Stimulated activated CD4-positive, alpha-beta T cell treated with anti-CD3 and anti-CD28 coated beads, Interleukin-1b, Interleukin-23, amount 100 ng/mL, for 24 hours (primary cell): ENCODE measurements at places on chromosomes 5 and 9.
A peak's percentile ranks its signal among the peaks of the same experiment; 100 is the strongest.

DNA sequence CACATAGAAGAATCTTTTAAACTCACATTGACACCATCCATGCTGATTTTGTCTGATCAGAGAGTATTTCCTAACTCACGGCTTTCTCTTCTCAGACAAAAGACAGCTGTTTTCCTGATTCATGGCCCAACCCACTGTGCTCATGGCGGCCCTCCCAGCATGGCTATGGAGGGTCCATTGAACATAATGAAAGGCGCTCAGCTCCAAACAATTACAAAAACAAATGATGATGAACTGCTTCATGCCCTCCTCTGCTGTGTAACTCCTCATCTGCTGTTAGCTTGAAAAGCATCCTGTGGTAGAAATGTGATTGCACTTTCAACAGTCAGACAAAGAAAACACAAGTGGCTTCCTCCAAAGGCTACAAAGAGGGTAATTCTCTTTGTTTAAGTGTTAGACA, 673.8 kb downstream of the PRELID2 start:
- no peak for DNase-seq

- no peak for DNase-seq
Measured at GRCh38 chr9:130036099-130036498, 6.9 kb downstream of the FNBP1 start.

DNA sequence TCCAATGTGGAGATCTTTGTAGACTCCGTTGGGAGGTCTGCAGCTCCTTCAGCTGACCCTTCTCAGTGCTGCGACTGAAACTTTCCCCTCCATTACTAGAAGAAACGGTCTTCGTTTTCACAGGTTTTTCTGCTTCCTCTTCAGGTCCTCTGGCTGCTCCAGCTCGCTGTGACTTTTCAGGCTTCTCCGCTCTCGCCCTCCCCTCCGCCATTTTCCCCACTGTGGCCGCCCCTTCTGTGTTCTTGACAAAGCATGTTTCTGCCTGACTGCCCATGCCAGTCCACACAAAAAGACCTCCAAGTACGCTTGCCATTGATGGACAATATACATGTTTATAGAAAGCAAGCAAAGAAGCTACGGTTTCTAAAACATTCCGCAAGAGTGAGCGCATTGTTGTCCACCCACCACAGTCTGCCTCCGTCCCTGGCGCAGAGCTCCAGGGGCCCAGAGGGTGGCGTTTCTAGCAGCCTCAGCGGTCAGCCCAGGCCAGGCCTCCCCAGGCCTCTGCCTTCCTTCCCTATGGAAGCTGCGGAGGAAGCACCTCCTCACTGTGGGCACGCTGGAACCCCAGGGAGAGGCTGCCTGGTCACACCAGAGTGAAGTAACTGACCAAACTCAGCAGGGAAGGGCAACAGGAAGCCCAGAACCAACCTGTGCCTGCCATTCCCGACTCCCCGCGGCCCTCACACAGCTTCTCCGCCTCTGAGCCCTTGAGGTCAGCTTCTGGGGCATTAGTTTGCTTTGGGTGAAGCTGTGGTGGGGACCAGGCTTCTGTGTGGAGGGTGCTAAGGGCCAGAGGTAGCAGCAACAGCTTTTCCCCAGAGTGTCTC, 19.9 kb upstream of the S1PR3 start:
- no peak for DNase-seq

- no peak for DNase-seq
Measured at GRCh38 chr5:68257210-68257609, 41.7 kb downstream of the PIK3R1 start.

DNA sequence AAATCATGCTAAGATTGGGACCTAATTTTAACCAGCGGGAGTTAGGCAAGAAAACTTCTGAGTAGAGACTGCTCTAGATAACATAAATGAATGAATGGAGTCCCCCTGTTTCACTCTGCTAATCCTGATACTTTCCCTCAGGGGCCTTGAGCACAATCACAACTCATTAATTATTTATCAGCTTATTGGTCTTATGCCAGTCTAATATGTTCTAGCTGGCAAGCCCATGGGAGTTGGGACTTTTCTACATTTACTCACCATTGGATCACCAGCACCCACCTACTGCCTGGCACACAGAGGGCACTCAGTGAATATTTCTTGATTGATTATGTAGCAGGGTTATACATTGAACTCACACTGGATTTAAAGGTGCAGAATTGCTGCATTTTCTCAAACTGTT, 13.5 kb upstream of the TMED7 start:
- no peak for DNase-seq

GRCh38 chr9:120787933-120788332, 5.3 kb downstream of the FBXW2 start:
- DNase-seq: no peak

GRCh38 chr5:74113196-74113540, 487.2 kb downstream of the ARHGEF28 start:
- no peak for DNase-seq

GRCh38 chr5:95317687-95318086, 32.8 kb upstream of the MCTP1 start:
- DNase-seq: no peak

DNA sequence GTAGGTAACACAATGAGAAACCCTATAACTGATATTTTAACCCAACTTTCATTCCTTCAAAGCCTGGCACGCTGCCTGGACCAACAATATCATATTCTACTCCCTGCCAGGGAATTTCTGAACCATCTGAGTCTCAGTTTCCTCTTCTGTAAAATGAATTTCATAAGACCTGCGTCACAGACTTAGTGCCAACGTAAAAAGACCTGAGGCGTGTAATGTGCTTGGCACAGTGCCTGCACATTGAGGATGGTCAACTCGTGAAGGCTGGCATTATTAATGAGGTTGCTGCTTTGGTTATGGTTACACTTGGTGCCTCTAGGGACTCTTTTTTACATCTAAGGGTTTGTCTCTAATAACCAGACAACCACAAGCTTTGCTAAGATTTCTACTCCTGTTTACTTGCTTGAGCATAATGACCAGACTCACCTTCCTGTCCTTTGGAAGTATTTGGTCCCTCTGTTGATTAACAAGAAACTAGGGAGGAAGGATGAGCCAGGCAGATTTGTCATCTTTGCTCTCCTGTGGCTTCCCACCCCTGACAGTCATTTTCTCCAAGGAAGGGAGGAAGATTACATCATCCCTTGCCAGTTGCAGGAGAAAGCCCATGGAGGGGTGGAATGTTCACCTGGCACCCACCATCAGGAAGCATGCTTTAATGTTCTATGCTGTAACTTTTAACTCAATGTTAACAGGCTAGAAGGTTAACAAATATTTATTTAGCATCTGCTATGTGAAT, 79.0 kb downstream of the PAPPA start:
- DNase-seq: no peak

- no peak for DNase-seq
Measured at GRCh38 chr5:82815871-82816270, 261.3 kb downstream of the TMEM167A start.

DNA sequence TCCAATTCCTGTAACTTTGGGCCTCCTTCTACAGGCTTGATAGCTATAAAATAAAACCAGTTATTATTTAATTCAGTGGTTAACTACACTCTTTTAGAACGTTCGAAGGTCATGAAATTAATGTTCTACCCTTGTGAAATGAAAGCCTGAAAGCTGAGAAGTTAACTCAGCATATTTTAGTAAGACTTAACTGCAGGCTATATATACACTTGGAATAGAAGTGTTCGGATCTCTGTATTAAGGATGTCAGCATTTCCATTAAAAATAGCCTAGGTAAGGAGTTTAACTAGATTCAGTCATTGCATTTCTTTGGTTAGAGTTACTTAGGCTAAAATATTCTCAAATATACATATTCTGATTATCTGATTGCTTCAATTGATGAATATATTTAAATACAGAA, 229.2 kb downstream of the MRPS30 start:
- no peak for DNase-seq

DNA sequence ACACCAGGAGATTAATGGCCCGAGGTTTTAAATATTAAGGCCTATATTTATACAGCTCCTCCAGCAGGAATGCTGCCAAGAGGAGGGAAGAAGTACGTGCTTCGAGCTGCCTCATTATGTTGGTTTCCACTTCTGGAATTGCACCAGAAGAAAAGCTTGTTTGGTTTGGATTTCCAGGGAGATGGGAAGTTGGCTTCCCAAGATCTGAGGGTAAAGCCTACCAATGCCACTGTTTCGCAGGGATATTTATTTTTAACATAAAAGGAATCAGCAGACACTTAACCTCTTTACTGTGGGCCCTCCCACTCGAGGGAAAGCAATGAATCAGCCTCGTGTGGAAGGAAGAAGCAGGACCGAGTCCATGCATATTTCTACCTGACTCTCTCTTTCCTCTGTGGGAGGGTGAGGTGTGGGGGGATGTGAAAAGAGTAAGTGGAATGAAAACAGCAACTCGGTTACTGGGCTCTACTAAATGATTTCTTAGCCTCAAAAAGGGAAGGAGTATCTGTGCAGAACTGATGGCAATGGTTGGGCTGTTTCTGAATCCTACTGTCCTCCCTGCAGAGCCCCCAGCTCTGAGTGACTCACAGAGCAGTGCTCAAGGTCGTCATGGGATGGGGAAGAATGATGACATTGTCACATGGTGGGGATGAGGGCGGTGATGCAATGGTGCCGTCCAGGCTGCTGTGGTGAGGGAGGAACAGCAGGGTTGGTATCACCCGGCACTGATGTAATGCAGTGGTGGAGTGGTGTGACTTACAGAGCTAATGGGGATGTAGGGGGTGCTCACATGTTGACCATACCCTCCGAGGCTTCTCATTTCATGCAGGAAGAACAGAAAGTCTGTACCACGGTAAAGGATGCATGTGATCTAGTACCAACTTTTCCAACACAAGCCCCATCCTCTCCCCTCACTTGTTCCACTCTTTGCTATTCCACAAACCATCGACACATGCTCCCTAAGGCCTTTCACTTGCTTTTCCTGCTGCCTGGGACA, 215.0 kb upstream of the PANK3 start:
- no peak for DNase-seq

- no peak for DNase-seq
Measured at GRCh38 chr5:150582241-150583109, 58.0 kb upstream of the SYNPO start.

DNA sequence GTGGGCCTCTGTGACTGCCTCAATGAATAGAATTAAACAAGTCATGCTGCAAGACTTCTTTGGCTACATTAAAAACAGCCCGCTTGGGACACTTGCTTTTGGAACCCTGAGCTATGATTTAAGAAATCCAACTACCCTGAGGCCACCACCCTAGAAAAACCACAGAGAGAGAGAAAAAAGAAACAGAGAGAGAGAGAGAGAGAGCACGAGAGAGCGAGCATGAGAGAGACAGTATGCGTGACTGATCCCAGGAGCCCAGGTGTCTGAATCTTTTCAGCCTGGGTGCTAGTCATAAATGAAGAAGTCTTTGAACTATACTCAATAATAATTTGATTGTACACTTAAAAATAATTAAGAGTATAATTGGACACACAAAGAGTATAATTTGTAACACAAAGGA, 123.1 kb upstream of the FREM1 start:
- DNase-seq: no peak

DNA sequence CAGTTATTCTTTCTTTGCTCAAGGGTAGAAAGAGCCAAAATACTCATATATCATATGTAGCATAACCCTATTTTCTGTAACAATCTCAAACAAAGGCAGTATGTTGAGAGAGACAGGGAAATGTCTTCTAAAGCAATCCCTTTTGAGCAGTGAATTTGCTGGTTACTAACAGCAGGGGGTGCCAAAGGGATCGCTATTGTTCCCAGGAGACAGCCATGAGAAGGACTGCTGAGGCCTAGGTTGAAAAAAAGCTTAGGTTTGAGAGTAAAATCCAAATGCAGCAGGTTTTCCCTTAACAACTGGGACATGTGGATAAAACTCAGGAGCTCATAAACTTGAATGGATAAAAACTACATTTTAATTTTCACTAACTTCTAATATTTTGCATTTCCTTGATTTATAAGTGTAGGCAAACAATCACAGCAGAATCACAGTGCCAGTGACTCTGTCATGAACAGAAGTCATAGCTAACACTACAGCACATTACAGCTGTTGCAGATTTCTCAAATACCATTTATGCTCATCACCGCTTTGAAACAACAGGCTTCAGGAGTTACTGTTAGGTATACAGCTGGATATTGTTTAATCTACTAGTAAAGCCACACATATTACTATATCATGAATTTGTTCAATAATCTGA, 148.4 kb downstream of the MAPKAP1 start:
- peak; percentile 13 for DNase-seq

DNA sequence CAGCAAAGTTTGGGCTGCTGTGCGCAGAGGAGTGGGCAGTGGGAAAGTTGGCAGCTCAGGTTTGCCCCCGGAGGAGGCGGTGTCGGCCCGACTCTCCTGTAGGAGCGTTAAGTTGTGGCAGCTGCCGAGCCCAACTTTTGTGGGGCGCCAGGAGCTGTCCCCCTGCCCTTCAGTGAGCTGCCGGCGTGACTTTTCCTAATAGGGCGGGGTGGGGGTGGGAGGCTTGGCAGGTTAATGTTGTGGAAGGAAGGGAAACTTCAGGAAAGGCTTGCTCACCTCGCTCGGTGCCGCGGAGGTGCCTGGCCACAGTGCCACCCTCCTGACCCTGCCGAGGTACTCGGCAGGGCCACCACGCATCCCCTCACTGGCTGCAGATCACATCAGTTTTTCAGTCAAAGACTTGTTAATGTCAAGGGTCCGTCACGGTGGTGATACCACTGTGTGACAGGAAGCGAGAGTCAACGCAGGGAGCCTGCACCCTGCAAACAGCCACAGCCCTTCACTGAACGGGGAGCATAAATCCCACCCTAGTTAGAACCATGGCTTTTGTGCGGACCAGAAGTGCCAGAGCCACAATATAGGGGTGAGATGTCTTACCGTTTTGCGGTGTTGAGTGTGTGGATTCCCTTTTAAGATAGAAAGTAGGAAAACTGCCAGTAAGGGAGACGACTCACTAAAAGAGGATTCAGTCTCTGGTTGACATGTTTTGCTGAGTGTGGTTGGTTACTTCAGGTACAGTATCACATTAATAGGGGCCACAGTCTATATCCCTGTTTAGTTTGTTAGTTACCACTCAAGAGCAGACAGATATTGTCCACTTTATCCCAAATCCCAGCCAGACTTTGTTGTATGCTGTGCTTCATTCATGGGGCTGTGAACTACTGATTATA, 796 bp downstream of the LNPEP start:
- peak; percentile 33 for DNase-seq

GRCh38 chr9:137077010-137077747, at the start of gene UAP1L1:
TSS of gene UAP1L1 (plus strand) at chr9:137077517. CDS start at chr9:137077533, 16 bp downstream.
- no peak for DNase-seq

GRCh38 chr5:119250946-119251901, 104.6 kb upstream of the TNFAIP8 start:
- no peak for DNase-seq

DNA sequence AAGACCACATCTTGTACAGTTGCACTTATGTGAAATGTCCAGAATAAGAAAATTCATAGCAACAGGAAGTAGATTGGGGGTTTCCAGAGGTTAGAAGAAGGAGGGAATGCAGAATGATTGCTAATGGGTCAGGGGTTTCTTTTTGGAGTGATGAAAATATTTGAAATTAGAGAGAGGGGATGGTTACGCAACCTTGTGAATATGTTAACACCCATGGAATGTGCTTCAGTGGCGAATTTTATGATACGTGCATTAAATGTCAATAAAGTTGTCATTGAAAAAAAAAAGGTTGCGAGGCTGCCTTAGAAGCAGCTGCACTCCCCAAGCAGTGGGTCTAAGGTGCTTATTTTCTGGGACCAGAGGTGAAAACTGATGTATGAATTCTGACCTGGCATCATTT, 64.4 kb upstream of the SUB1 start:
- DNase-seq: no peak

GRCh38 chr9:91942201-91942600, 7.8 kb downstream of the ROR2 start:
- no peak for DNase-seq
